ENCODE measurements at places on chromosomes 11 and 22. TPM values are rescaled to one million over a fixed set of nuclear protein-coding genes. Genes with fewer than 3 reads are reported as not detected.

Gene BIK
- 0.49 TPM for total RNA-seq

Gene OR6T1
- not detected for total RNA-seq

Gene PHLDA2
- total RNA-seq, result not detected

Gene ANO1
- 26.9 TPM for total RNA-seq

Gene MRGPRX4
- not detected for total RNA-seq

Gene CRYBB2
- total RNA-seq, result not detected

Gene DDIAS
- total RNA-seq, result 6.2 TPM

Gene P2RX6
- 0.76 TPM for total RNA-seq

Gene PES1
- total RNA-seq, result 67.5 TPM

Gene OR51M1
- total RNA-seq, result not detected

Gene ELFN2
- 0.30 TPM for total RNA-seq

Gene OR2AG1
- not detected for total RNA-seq

Gene TSGA10IP
- not detected for total RNA-seq

Gene PRR33
- not detected for total RNA-seq

Gene ABTB2
- total RNA-seq, result 7.6 TPM

Gene CARD10
- total RNA-seq, result 23.4 TPM
